Hepatic stellate cell (primary cell): ENCODE measurements at places on chromosomes 2 and 18.
A peak's percentile ranks its signal among the peaks of the same experiment; 100 is the strongest.

GRCh38 chr2:60735496-60736250 is 20.4 kb upstream of the PAPOLG start:
- no peak for DNase-seq

- DNase-seq, result no peak
Observed at GRCh38 chr2:230783101-230783500, 70.5 kb downstream of the CAB39 start.

GRCh38 chr2:147027436-147027835 is 817.4 kb upstream of the ACVR2A start:
- no peak for DNase-seq

DNA sequence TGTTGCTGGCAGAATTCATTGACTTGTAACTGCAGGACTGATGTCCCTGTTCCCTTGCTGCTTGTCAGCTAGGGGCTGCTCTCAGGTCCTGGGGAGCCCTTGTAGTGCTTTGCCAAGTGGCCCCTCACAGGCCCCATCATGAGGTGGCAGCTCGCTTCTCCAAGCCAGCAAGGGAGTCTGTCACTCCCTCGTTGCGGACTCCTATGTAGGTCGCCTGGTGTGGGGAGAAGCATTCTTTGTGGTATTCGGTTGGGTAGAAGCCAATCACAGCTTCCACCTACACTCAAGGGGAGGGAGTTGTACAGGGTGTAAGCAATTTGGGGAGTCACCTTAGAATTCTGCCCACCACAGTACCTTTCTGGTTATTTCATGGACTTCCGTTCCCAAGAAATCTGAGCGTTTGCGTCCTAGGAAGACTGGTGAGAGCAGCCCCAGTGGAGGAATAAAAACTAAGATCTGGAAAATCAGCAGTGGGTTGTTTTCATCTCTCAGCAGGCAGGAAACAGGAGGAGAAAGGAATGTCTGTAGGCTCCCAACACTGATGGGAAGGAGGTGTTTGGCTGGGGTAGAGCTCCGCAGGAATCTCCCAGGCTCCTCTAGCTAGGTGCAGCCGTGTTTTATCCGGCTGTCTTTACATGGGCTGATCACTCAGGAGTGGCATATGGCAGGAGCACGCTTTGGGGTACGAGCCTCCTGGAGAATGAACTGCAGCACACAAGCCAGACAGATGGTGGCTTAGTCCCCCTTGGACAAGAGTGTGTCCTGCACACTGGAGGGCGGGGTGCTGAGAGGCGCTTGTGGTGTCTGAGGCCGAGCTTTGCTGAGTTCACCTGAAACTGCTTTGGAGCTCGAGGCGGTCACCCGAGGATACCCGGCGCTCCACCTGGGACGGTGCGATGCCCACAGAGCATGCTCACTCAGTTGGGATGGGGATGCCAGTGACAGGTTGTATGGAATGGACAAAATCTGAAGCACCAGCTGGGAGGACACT is 58.3 kb downstream of the LDLRAD4 start:
- DNase-seq, result no peak

DNA sequence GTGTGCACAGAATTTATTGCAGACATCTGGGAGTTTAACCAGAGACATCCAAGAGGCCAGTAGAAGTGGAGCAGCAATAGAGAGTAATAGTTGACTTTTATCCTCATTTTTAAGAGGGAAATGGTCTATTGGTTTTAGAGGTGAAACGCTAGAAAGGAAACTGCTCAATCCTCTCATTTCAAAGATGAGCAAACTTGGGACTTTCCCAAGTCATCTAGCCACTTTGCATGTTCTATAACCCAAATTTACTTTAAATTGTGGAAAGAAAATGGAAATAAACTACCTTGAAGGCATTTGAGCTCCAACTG is 601.7 kb downstream of the ARHGAP15 start:
- DNase-seq, result no peak

GRCh38 chr2:40480073-40480472 is 28.2 kb upstream of the SLC8A1 start:
- no peak for DNase-seq

GRCh38 chr2:36379710-36380448 is 24.3 kb downstream of the CRIM1 start:
- DNase-seq, result no peak

DNA sequence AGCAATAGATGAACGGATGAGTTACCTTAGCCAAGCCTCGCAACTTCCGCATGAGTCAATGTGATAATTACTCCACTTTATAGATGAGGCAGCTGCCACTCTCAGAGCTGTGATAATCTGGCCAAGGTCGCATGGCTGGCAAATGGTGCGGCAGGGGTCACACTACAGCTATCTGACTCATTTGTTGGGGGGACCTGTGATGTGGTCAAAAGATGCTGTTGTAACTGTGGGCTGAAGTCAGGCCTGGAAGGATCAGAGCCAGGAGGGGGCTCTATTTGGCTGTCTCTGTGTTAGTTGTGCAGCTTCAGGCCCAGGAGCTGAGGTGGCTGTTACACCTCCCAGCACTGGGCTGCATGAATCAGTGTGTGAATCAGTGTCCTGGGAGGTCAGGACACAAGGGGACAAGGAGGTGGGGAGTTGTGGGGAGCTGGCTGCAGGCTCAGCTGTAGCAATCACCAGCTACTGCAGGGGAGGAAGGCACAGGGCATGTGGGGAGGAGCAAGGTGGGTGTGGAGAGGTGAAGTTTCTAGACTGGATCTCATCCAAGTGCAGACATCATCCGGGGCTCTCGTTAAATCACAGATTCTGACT is 33.1 kb downstream of the NGEF start:
- peak; percentile 59 for DNase-seq

DNA sequence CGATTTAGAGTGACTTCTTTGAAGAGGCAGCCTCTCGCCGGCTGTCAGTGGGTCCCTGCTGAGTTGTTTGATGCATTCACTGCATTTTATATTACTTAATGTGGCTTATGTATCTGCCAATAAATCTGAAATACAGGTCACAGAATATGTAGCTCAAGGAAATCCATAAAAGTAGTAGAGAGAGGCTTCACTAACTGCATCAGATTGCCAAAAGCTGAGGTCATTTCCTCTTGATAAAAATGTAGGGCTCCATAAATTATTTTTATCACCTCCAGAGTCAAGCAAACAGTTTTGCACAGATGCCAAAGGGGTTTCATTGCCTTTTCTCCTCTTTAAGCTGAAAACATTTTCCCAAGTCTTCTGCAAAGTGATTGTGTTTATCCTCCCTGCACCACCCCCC is 36.5 kb upstream of the CCDC93 start:
- no peak for DNase-seq

DNA sequence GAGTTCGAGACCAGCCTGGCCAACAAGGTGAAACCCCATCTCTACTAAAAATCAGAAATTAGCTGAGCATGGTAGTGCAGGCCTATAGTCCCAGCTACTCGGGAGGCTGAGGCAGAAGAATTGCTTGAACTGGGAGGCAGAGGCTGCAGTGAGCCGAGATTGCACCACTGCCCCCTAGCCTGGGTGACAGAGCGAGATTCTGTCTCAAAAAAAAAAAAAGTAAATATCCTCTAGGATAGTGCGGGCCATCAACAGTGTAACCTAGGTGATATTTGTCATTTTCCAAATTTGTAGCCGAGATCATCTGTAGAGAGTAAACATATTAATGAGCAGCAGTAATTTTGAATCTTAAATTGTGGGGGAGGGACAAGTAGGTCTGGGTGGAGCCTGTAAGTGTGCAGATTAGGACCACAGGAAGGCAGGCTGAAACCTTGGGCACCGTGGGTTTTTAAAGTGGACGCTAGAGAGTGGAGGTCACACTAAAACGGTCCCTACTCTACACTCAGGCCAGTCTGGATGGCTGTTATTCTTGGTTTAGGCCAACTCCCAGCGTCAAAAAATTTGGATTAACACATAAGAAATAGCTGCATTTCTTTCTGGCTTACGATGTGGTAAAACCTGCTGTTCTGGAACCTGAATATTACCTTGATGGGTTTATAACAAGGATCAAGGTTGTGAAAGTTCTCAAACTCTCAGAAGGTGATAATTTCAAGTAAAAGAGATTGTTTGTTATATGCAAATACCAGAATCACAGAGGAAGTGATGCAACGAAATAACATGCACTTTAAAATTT is 22.7 kb upstream of the TET3 start:
- DNase-seq, result no peak

GRCh38 chr18:24530630-24531111 is 70.2 kb downstream of the HRH4 start:
- DNase-seq, result peak; percentile 11

- no peak for DNase-seq
Observed at GRCh38 chr2:186294248-186294888, 191.7 kb upstream of the ZC3H15 start.

DNA sequence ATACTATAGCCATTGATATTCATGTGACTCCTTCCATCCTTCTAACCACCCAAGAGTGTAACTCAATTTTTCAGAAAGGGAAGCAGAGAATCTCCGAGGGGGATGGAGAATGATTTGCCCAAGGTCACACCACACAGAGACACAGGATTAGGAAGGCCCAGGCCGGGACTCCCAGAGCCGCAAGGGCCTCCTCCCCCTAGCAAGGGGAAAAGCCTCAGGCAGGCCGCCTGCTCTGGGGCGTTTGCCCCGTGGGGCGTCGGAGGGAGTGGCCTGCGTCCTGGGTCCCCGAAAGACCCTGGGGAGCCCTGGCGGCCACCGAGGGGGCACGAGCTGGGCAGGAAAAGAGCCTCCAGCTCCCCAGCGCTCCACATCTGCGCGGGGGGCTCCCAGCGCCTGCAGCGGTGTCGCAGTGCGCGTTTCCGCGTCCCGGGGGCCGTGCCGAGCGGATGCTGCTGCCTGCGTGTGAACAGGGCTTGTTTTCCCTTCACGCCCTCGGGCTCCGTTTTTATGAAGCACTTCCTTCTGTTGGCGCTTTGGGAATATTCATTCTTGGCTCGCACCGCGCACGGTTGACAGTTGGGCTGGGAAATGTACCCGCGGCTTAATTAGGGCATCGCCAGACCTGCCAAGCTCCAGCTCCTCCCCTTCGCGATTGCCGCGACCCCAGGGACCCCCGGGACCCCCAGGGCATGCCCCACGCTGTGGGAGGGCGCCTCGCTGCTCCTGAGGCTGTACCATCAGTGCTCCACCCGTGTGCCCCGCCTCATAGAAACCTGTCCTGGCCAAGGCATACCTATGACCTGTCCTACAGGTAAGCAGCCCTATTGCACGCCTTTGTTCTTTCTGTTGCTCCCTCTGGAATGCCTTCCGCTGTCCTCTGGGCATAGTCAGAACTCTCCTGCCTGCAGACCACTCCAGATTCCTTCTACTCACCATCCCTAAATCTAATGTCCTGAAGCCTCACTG is 158.9 kb upstream of the GLI2 start:
- DNase-seq, result no peak

- peak; percentile 69 for DNase-seq
Observed at GRCh38 chr2:235170536-235171521, 219.0 kb downstream of the SH3BP4 start.

- DNase-seq, result no peak
Observed at GRCh38 chr2:206079699-206080465, 6.1 kb downstream of the INO80D start.

- no peak for DNase-seq
Observed at GRCh38 chr2:29275186-29275585, 160.0 kb downstream of the CLIP4 start.

DNA sequence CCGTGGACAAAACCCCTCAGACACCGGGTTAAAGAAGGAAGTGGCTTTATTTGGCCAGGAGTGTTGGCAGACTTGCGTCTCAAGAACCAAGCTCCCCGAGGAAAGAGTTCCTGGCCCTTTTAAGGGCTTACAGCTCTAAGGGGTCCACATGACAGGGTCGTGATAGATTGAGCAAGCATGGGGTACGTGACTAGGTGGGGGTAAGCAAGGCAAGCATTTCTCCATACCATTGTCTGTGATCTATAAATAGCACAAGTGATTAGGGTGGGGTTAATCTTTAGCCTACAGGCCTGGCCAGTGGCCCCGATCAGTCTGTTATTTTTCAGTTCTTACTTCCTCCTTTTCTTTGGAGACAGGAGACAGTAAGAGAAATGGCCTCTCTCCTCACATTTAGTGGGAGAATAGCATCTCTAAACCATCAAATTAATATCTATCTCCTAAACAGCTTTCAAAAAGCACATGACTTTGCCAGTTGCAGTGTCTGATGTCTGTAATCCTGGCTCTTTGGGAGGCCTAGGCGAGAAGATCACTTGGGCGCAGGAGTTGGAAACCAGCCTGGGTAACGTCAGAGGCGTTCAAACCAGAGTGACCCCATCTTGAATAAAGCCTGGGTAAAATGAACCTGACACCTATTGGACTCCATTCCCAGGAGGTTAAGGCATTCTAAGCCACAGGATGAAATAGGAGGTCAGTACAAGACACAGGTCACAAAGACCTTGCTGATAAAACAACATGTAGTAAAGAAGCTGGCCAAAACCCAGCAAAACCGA is 18.3 kb upstream of the CNOT11 start:
- no peak for DNase-seq

DNA sequence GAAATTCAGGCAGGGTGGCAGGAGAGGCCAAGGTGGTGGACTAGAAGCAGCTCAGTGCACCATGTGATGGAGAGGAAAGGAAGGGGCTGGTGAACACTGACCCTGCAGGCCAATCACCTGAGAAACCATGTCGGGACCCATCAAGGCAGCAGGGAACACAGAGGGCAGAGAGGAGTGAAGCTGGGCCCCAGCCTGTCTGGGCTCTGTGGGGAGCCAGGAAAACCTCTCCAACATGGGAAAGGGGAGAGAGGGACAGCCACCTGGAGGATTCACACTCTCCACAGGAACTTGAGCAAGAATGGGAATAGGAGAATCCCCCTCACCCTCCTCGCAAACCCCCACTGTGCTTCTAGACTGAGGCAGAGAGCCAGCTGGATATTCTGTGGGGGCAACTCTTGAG is 85.5 kb upstream of the CYP26B1 start:
- DNase-seq, result no peak

DNA sequence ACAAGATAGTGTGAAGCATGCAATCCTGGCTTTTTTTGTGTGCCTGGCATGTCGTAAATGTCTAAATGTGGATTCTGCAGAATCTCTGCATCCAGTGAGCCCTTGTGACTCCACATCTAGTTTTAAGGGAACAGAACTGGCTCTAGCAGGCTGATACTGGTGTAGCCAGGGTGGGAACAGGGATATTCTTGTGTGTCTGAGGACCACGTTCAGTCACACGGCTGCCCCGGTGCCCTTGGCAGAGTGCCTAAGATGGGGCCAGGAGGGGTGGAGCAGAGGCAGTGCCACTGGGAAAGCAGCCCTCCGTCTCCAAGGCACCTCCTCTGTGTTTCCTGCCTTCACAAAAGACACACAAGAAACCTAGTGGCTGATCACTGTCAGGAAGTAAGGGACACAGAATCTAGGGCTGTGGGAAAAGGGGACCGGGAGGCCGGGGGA is 91.5 kb upstream of the PARD3B start:
- DNase-seq, result no peak
